Esophagus mucosa (tissue), 1 donor: ENCODE measurements at places on chromosomes 2 and 18. TPM values are rescaled to one million over a fixed set of nuclear protein-coding genes. Genes with fewer than 3 reads are reported as not detected.

The AMER3 gene
- not detected for total RNA-seq

The LONRF2 gene
- 0.48 TPM for total RNA-seq

The SLC14A1 gene
- total RNA-seq = 0.52 TPM

The RNF103 gene
- 12.6 TPM for total RNA-seq
